ENCODE measurements at places on chromosomes 2 and 18.

GRCh38 chr2:106816974-106817373 is 69.0 kb downstream of the ST6GAL2 start:
- DNase-seq, result no peak

DNA sequence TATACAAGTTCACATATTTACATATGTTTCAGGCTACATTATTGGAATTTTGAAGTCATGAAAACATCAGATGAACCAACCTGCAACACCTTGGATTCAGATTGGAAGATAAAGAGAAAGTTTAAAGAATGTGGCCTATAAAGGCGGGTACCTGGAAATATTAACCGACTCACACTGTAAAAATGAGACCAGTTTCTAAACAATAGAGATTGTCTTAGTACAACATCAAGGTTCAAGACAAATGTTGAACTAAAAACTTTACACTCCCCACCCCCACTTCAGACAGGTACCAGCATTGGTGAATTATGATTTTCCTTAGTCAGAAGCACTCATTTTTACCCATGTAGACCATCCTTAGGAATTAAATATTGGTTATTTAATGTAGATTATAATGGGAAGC is 186.4 kb upstream of the EPC2 start:
- DNase-seq, result no peak

DNA sequence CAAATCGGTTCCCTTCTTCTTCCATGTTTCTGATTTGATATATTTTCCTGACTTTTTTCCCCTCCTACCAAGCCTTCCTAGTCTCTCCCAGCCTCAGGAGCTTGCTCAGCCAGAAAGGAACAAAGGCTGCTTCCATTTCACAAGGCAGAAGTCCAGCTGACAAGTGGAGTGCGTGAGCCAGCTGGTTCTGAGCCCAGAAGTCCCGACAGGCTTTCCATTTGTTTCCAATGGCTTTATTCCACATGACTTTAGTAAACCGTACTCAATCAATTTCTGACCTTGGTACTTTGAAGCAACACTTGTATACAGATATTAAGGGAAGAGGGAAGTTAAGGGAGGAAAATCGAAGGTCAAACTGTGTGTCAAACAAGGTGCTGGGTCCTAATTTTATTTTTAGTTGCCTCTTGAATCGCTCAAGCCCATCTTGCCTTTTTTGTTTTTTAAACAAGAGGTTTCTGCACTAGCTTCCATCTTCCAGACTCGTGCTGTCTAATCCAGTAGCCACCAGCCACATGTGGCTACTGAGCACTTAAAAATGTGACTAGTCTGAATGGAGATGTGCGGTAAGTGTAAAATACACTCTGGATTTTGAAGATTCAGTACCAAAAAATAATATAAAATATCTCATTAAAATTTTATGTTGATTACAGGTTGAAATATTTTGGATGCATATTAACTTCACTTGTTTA is 36.2 kb downstream of the WIPF1 start:
- no peak for DNase-seq

GRCh38 chr2:160141912-160142311 is 58.2 kb downstream of the ITGB6 start:
- DNase-seq, result no peak

- no peak for DNase-seq
Measured at GRCh38 chr2:121561617-121562268, 31.1 kb downstream of the RNU4ATAC start.

Data from activated naive CD4-positive, alpha-beta T cell (primary cell).